Activated CD4-positive, alpha-beta T cell treated with anti-CD3 and anti-CD28 coated beads, Interleukin-2, amount 50 U/mL, for 1 hour (primary cell): ENCODE measurements at places on chromosomes 13 and 19.

- DNase-seq = no peak
Observed at GRCh38 chr19:35116072-35116801, 614 bp downstream of the FXYD3 start.

DNA sequence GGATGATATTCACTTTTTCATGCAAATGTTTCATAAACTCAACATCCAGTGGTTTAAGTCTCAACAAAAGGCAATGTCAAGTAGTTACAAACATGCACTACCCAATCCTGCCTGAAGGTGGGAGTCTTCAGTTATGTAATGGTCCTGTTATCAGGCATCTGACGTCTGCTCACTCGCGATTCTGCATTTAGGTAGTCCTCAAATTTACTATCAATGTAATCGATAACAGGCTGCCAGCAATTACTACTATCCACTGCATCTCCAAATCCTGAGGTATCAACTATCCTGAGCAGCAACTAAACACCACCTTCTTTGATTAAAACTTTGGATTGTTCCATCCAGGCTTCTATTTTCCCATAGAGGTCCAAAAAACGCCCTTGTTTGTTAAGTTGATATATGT, 51.2 kb downstream of the NLRP12 start:
- DNase-seq = peak; percentile 45

- DNase-seq = no peak
Observed at GRCh38 chr19:55544014-55544413, 1.3 kb downstream of the SBK3 start.

DNA sequence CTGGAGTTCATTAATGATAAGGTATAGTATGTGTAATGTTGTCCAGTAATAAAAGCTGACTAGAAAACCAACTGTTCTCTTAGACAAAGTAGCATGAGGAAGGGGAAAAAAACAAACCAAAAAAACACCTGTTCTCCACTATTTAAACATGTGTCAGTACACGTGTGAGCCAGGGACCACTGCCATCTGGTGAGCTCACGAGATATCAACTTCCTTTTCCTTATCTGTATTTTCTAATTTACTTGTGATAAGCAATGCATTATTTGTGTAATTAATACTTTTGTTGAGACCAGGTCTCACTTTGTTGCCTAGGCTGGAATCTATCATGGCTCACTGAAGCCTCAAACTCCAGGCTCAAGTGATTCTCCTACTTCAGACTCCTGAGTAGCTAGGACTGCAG, 4.3 kb upstream of the SIX5 start:
- no peak for DNase-seq

DNA sequence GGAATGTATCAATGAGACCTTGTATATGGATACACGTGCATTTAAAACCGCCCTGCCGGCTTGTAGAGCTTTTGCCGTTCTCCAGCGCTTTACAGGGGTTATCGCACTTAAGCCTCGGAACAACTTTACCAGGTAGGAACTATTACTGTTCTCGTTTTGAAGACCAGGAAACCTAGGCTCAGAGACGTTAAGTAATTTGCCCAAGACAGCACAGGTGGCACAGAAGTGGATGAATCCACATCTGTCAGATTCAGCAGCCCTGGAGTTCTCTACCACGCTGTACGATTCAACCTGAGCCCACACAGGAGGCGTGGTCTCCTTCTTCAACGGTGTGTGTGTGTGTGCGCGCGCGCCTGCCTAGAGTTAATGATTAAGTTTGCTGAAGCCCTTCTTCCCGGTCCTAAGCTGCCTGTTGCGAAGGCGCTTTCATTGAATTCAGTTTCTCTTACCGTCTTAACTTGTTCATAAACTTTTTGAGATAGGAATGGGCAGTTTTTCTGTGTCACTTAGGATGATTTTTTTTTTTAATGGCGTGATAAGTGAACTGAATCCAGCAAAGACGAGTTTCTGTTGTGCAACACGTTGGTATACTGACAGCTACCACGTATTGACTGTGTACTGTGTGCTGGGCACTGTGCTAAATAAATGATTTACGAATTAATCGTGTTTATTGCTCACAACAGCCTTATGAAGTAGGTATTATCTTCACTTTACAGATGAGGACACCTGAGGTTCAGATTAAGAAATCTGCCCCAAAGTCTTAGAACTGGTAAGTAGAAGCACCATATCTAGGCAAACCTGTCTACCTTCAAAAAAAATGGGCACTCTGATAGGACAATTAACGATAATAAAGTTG, 67.4 kb downstream of the KCNRG start:
- peak; percentile 71 for DNase-seq

DNA sequence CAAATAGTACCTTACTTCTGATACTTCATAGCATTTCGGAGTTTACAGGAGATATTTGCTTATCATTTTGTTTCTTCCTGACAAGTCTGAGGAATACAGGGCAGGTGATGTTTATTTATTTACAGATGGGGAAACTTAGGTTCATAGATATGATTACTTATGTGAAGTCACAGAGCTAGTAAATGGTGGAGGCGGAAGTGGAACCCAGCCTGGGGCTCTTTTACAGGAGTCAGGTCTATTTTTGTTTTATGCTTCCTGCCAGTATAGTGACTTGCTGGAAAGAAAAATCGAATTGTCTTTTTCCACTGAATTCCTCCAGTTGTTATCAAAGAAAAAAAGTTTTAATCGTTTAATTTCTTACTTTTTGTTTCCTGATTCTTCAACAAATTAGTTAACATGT, 66.5 kb downstream of the DGKH start:
- DNase-seq = no peak

- DNase-seq = no peak
Observed at GRCh38 chr13:97194479-97194878, 27.7 kb upstream of the MBNL2 start.

GRCh38 chr13:112943309-112944125, 25.5 kb upstream of the MCF2L start:
- DNase-seq = peak; percentile 7

DNA sequence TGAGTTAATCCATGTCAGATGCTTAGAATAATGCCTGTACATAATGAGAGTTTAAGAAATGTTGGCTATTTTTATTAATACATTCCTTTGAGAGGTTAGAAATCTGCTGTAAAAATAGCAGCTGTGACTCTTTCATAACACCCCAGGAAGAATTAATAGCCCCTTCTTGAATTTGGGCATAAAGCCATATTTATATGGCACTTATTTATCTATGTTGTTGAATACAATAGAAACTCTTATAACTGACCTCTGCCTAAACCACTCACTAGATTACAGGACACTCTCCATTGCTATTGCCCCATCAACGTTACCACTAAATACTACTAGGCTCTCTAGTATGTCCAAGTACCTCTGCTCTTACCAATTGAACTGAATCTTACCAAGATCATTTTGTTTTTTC, 16.3 kb downstream of the NEK5 start:
- no peak for DNase-seq

GRCh38 chr13:39273953-39274738, 235.9 kb downstream of the NHLRC3 start:
- no peak for DNase-seq

GRCh38 chr13:65985612-65986011, 1244.5 kb downstream of the PCDH9 start:
- no peak for DNase-seq
